Activated CD4-positive, alpha-beta T cell treated with anti-CD3 and anti-CD28 coated beads, Interleukin-2, amount 10 ng/mL, durations not matched to agents 24 days and 14 days (primary cell): ENCODE measurements at places on chromosomes 7 and 10. TPM values are rescaled to one million over a fixed set of nuclear protein-coding genes. Genes with fewer than 3 reads are reported as not detected.

- no peaks in the 10 kb centered on the region for H3K36me3 ChIP-seq
- H3K27ac ChIP-seq = no peak overlapping the region
- no peak overlapping the region for H3K4me3 ChIP-seq
These were observed 99.6 kb downstream of the STRA8 start for GRCh38 chr7:135333200-135333599.

The PIK3CG gene
- total RNA-seq = 28.1 and 29.2 TPM in 2 replicates

The IFIT1 gene
- total RNA-seq = 0.58 and 1.0 TPM in 2 replicates

GRCh38 chr7:561631-562373 lies 42.2 kb upstream of the PDGFA start:
- peaks cover 7% of the 10 kb centered on the region for H3K36me3 ChIP-seq
- H3K4me1 ChIP-seq = peaks cover 2% of the 10 kb centered on the region
- H3K4me3 ChIP-seq = no peak overlapping the region
- DNase-seq = no peak

DNA sequence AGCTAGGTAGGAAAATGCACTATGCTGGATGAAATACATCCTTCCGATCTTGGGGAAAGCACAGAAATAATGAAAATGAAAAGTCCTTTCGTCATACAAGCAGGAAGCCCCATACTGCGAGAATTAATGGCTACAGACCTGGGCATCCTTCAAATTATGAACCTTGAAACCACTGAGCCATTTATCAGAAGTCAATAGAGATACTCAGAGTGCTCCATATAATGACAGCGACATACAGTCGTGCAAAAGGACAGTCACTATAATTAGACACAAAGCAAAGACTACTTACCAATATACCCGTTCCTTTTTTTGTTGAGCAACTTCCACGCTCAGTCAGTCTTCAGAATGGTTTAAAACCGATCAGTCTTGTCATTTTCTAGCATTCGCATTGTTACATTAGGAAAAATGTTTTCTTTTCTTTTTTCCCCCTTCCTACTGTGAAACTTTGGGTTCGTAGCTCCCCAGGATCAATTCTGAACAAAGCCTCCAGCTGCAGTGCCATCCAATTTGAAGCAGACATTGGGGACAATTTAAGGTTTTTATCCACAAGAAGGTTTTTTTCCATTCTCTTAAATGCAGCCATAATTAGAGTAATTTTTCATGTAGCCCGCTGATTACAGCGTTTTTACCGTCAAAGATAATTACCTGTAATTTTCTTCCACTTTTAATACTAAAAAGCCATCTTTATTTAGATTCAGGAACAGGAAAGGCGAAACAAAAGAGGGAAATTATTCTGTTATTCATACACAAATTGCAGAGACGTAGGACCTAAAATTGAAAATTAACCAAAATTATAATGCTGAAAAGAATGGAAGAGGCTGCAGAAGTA lies 6.4 kb downstream of the DLX6 start:
- peaks cover 3% of the 10 kb centered on the region for H3K36me3 ChIP-seq
- no peak overlapping the region for H3K27ac ChIP-seq
- peaks cover 92% of the 10 kb centered on the region for H3K27me3 ChIP-seq
- H3K4me3 ChIP-seq = no peak overlapping the region
- no peak for DNase-seq

DNA sequence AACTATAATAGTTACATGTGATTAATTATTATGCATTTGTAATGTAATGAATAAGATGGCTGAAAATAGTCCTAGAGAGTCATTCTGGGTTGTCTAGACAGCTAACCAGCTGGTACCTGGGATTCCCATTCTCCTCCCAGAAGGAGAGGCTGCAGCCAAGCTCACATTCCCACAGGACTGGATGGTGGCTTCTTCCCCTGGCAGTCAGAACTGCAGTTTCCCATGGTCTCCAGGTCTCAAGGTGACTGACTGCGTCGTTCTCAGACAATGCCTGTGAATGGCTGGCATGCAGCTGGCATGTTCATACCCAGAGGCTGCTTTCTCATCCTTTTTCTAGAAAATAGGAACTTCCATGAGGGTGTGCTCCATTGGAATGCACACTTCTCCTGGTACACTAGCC lies 21.3 kb downstream of the TAS2R16 start:
- no peaks in the 10 kb centered on the region for H3K27me3 ChIP-seq
- H3K27ac ChIP-seq = no peak overlapping the region
- H3K36me3 ChIP-seq = no peaks in the 10 kb centered on the region
- H3K4me3 ChIP-seq = no peak overlapping the region
- H3K4me1 ChIP-seq = no peaks in the 10 kb centered on the region

DNA sequence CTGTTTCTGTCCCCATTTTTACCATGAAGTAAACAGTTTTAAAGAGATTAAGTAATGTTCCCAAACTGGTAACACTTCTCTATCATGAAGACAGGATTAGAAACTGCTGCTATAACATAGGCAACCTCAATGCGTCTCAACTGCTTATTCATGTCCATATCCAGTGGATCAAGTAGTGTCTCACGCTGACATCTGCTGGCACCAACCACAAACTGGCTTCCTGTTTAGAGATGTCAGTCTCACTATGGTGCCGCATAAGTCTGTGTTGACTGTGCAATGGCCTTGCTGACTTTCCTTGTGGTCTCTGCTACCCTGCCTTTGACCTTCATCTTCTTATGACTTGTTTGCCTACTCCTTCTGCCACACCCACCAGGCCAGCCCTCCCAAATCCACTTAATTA lies 369.6 kb upstream of the DPP6 start:
- no peak overlapping the region for H3K4me3 ChIP-seq
- no peak for DNase-seq
- H3K27ac ChIP-seq = no peak overlapping the region
- H3K36me3 ChIP-seq = no peaks in the 10 kb centered on the region
- H3K4me1 ChIP-seq = no peaks in the 10 kb centered on the region

GRCh38 chr10:127148933-127149220 lies 47.5 kb downstream of the INSYN2A start:
- H3K4me1 ChIP-seq = peaks cover 5% of the 10 kb centered on the region
- DNase-seq = no peak
- no peak overlapping the region for H3K4me3 ChIP-seq
